ENCODE measurements at places on chromosomes 3 and 15. TPM values are rescaled to one million over a fixed set of nuclear protein-coding genes. Genes with fewer than 3 reads are reported as not detected.

WDR82 gene
- 54.7 TPM for total RNA-seq

ADAMTSL3 gene
- total RNA-seq = not detected

DNA sequence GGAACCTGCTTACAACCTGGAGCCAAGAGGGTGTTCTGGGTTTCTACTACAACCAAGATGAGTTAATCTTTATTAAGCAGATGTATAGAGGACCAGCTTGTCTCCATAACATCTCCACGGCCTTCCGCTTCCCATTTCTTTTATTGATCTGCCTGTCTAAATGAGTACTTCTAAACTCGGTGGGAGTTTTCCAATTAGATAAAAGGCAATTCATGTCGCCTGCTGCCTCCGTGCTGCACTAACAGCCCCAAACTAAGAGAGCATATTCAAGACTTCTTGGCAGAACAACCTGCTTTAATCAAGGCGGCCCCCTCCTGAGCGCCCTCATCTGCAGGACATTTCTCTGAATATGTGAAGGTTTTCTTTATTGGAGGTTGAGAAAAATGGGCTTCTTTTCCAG, 270.1 kb downstream of the PDCD6IP start:
- DNase-seq = no peak

DNA sequence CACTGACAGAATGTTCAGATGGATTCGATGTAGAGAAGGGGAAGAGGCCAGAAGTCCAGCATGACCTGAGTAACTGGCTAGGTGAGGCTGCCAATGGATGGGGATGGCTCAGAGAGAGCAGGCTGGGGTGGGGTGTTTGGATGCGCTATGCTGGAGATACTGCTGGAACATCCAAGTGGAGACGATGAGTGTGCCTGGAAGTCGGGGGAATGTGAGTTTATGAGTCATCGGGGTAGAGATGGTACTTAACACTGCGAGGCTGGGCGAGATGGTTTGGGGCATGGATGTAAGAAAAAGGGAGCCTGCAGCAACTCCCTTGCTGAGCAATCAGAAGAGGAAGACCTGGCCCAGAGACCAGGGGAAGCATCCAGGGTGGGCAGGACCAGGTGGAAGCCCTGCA, 180.7 kb downstream of the SLCO3A1 start:
- peak; percentile 59 for DNase-seq

PIERCE2 gene
- 9.9 TPM for total RNA-seq

DNA sequence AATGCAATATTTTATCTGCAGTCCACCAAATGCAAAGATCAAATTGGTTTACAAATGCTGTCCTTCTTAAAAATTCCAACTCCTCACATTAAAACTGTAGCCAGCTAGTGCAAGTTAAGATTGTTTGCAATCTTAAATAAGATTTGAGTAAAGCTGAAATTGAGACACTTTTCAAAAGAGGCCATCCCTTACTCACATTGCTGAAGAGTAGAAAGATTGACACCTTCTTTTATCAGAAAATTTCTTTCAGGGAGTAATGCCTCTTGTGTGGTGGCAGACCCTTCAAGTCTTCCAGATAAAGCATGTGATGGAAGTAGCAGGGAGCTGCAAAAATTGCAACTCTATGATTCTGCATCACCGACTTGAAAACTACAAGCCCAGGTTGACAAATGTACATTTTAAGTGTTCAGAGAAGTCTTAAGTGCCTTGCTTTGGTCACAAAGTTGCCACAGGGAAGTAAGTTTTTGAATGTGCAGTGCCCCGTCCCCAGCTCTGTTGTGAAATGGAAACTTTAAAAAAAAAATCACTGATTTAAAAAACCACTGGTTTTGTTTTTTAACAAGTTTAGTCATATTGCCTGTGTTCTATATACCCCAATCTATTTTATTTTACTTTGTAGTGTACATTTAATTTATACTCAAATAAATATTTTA, 12.6 kb downstream of the CD86 start:
- no peak for DNase-seq

DNA sequence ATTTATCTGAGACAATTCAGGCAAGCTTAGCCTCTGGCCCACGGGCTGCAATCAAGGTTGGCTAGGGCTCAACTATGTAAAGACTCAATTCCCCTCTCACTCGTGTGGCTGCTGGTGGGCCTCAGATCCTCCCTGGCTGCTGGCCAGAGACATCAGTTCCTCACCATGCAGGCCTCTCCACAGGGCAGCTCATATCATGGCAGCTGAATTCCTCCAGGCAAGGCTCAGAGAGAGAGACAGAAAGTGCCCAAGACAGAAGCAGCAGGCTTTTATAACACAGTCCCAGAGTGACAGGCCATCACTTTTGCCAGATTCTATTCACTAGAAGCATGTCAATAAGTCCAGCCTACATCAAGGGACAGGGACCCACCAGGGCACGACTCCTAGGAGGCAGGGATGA, 63.2 kb downstream of the XXYLT1 start:
- peak; percentile 28 for DNase-seq

DNA sequence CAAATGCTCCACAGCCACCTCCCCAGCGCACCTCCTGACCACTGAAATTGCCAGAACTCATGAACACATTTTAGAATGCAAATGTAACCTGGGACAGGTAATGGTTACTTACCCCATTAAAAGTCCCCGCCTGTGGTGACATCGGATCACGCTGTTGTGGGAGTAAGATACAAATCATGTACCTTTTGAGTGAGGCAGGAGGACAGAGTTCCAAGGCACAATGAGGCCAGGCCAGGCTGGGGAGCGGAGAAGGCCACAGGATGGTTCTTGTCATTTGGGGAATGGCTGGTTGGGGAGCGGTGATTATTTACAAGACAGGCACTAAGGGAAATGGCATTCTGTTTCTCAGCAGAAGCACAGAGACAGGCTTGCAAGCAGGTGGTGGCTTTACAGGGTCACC, 490.0 kb downstream of the EDEM1 start:
- DNase-seq = no peak

GPR176 gene
- 50.8 TPM for total RNA-seq

DNA sequence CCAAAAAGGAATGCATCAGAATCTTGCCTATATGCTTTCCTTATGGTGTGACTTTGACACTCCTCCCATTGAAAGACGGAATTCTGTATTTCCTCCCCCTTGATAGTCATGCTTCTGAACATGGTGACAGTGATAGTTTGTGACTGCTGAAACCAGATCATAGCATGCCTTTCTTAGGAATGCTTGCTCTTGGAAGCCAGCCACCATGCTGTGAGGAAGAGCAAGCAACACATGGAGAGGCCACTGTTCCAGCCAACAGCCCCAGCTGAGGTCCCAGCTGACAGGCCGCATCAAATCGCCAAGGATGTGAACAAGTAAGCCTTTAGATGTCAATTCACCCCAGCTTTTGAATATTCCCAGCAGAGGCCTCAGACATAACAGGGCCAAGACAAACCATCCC, 100.1 kb downstream of the IGF2BP2 start:
- DNase-seq = peak; percentile 55

GRCh38 chr3:102074946-102075345, 225.6 kb downstream of the NFKBIZ start:
- peak; percentile 25 for DNase-seq

- DNase-seq = peak; percentile 81
Observed at GRCh38 chr3:115146032-115146417, 1.1 kb downstream of the ZBTB20 start.

- DNase-seq = no peak
Observed at GRCh38 chr15:25728816-25729215, 134.3 kb downstream of the ATP10A start.

GRCh38 chr15:30906366-30906765, 2.7 kb downstream of the FAN1 start:
- DNase-seq = peak; percentile 40

DNA sequence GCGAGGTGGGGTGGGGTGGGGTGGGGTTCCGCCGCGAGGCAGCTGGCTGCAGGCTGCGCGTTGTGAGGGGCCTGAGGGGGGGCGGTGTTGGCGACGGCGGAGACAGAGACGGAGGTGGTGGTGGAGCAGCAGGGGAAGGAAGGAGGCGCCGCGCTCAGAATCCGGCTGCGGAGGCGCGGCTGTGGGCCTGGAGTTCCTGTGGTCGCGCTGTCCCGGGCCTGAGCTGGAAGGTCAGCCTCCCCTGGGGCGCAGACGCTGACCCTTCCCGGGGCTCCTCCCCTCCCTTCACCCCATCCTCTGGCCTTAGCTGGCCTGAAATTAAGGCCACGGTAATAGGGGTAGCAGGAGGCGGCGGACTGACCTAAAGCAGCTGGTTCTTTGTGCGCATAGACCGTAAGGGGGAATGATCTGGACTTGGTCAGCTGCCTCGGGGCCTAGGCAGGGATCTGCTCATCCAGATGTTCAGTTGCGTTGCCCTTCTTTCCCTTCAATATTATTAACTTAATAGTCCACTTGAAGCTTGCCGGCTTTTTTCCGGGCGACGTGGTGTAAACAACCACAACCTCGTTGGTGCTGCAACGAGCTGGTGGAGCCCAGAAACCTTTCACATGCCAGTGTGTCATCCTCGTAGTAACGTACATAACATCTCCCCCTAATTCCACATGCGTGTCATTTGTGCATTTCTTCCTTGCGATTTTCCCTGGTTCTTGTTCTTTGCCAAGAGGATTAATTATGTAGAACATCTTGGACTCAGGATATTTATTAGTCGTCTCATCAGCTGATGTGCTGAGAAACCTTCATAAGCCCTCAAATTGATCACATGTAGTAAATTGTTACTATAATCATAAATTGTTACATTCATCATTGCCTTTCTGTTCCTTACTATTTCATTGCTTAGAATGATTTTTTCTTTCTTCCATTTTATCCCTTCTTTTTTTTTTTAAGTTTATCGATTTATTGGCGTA, 626 bp downstream of the SEC62 start:
- peak; percentile 71 for DNase-seq

- peak; percentile 54 for DNase-seq
Observed at GRCh38 chr3:49519296-49519695, 35.0 kb upstream of the BSN start.

ACSBG1 gene
- total RNA-seq = 0.24 TPM

DNA sequence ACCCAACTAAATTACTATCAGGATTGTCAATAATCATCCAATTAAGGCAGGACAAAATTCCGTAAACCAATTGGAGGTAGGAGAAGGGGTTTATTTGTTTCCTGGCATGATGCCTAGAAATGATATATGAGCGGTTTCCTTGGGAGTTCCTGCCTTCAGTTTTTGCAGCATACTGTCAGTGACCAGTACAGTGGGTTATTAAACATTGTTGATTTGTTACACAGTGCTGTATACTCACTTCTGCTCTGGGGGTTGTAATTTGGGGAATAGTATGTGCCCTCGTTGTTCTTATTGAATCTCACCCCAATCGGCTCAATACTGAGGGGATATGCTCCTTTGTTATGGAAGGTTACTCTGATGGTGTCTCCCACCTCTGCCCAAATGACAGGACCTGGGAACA, 22.2 kb downstream of the CP start:
- DNase-seq = no peak

- DNase-seq = peak; percentile 74
Observed at GRCh38 chr15:71411538-71412482, 296.5 kb downstream of the THSD4 start.

DNA sequence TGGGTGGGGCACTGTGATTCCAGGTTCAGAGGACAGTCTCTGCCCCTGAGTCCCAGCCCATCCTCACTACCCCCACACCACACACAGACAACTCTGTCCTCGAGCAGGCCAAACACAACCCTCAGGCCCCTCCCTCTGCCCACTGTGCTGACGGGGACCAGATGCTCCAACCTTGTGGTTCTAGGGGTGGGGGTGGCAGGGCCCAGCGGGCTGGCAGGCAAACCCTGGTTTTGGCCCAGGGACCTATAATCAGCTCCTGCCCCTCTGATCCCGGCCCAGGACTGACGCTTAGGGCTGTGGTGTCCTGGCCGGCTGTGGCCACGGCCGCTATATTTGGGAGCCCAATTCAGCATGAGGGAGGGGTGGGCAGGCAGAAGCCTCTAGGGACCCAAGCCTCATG, 5.0 kb upstream of the MYL3 start:
- no peak for DNase-seq

NOP10 gene
- total RNA-seq = 530 TPM

Measured in RPMI7951 (cell line).